ENCODE measurements at places on chromosomes 5 and 9.

DNA sequence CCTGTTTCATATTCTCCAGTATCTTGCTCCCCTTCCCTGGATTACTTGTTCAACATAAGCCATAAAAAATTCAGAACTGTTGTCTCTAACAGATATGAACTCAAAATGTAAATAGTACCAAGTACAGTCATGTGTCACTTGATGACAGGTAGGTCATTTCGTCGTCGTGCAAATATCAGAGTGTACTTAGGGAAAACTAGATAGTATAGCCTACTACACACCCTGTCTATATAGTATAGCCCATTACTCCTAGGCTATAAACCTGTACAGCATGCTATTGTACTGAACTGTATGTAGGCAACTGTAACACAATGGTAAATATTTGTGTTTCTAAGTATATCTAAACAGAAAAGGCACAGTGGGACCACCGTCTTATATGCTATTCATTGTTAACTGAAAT is 39.1 kb downstream of the SMIM15 start:
- DNase-seq, result peak; percentile 9

DNA sequence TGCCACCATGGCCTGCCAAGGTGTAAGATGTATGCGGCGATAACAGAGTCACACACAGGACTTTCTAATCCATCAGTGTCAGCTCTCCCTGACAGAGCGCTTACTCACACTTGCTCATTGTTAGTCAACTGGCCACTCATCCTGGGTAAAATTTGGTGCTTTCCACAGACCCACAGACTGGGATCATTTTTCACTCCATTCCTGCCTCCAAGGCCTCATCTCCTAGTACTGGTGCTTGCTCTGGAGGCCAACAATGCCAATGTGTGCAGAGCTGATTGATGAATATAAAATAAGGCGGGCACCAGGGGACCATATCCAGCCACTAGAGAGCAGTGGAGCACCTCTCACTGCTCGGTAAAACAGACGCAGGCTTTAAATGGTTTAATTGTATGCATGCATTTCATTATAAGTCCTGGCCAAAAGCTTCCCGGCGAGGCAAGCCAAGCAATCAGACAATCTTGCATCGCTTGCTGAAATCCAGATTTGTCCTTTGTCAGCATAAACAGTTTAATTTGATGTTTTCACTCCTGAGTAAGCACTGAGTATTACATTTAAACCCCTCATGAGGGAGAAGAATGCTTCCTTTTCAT is 22.3 kb downstream of the PSMB7 start:
- DNase-seq, result peak; percentile 53

DNA sequence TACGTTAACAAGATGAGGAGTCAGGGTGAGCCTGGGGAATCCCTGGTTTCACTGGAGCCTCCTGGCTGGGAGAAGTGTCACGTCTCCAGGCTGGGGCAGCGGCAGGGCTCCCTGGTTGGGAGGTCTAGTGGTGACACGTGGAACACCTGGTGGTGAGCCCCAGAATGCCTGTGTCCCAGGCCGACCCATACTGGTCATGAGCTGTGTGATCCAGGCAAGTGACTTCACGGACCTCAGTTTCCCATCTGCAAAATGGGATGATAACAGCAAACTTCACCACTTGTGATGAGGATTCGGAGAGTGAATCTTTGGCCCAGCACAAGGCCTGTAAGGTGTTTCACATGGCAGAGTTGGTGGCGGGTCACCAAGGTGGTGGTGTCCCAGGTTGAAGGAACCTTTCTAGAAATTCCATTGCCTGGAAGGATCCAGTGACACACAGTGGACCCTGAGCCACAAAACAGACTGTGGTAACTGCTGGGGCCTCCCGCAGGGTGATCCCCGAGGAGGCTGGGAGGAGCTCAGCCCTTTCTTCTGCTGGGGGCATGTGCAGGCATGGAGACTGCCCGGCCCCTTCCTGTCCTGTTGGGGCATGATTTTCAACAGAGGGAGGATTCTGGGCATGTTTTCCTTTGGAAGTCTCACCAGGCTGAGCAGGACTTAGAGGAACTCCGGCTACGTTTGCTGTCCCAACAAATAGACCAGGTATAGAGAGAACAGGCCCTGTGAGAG is 153.9 kb upstream of the IER5L start:
- DNase-seq, result no peak

DNA sequence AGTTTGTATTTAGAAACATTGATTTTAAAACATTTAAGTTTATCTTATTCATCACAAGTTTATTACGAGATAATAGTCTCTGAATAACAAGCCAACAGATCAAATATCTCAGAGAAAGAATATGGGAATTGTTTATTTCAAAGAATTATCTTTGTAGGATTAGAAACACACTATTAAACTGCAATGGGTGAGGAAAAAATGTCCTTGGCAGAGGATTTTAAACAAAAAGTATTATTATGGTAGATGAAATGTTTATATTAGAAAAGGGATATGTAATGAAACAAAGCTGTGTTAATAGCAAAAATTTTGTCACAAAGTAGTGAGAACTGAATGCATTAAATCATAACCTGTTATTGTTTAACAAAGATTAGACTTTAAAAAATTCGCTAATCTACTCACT is 1382.9 kb upstream of the DMAC1 start:
- no peak for DNase-seq

DNA sequence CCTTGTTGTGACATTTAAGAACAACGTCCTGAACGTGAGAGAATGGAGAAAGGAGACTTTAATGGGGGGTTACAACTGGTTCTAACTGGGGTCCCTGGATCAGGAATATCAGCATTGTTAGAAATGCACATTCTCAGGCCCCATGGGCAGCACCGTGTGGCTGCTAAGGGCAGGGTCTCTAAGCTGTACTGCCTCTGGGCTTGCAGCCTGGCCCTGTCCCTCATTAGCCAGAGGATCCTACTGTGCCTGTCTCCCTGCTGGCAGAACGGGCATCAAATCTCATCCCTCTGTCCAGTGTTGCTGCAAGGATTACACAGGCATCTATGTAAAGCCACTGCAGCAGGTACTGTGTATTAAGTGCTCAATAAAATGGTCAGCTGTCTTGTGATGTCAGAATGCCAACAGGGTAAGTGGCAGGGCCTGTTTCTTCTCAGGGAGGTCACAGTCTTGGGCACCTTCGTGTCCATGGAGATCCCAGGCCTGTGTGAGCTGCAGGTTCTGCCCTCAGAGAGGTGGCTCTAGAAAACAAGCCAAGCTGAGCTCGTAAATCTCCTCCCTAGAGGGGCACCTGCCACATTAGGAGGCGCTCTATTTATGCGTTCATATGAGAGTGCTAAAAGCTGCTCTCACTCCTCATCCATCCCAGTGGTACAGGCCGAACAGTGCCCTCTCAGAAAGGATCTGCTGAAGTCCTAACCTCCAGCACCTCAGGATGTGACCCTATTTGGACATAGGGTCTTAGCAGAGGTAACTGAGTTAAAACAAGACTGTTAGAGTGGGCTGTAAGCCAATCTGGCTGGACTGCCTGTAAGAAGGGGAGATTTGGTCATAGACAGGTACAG is 210.5 kb downstream of the GADD45G start:
- DNase-seq, result no peak
